ENCODE measurements at places on chromosomes 7 and 10.

DNA sequence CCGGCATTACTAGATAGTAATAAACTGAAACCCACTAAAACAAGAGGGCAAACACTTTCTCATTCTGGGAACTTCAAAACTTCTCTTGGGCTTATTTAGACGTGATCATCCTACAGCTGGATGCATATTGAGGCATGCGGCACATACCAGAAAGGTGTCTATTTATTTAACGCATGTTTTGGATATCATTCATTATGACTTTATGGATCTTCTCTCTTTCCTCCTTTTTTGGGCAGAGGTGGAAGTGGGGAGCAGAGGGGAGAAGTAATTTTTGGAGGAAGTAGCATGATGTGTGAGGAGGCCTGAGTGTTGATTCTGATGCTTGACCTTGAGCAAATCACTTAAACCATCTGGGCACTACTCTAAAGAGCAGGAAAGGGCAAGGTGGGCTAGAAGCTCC, 270.6 kb downstream of the TRIL start:
- no peak for DNase-seq

DNA sequence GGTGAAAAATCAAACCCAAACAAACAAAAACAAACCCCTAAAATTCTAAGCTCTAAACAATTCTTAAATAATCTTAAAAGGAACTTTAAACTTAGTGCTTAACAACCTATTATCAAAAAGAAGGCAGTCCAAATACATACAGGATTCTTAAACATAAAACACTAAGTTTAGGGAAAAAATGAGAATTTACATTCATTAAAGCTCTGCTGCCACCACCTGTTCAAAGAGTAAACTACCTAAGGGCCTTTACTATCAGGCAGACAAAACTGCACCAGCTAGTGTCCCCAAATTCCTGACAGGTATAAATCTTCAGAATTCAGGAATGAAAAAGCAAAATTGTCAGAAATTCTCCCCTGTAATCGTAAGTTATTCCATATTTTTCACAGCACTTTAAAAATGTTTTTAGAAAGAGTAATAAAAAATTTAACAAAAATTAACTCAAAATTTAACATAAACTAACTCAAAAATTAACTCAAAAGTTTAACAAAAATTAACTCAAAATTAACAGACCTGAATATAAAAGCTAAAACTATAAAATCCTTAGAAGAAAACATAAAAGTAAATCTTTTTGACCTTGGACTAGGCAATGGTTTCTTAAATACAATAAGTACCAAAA, 55.1 kb downstream of the PDZD8 start:
- DNase-seq = no peak

GRCh38 chr7:92872701-92873100, 36.3 kb upstream of the CDK6 start:
- DNase-seq = no peak

GRCh38 chr7:153550173-153550572, 502.0 kb upstream of the DPP6 start:
- DNase-seq = no peak

DNA sequence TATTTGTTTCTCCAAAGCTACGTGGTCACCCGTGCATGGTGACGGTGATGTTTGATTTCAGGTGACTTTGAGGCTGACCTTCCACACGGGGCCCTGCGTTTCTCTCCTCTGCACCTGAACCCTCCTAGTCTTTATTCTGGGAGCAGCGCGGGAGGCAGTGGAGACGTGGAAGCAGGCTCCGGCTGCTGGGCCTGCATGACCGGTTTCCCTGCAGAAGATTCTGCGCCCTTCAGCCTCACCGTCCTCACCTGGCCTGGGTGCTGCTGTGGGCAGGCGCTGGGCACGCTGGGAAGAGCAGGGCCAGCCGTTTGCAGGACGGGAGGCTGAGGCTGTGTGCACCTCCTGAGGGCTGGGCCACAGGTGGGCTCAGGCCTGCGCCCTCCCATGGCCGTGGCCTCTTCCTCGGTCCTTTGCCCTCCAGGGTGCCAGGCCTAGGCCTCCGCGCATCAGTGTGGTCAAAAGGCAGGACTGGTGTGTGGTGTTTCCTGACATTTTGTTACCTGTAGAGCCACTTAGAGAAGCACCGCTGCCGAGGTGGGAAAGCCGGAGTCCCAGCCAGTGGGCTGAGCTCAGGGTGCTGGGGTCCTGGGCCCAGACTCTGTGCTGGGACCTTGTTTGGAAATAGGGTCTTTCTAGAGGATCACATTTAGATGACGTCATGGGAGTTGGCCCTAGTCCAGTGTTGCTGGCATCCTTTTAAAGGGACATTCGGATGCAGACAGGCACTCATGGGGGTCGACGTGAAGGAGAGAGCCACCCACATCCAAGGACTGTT, 478.3 kb downstream of the DNAJB6 start:
- no peak for DNase-seq

DNA sequence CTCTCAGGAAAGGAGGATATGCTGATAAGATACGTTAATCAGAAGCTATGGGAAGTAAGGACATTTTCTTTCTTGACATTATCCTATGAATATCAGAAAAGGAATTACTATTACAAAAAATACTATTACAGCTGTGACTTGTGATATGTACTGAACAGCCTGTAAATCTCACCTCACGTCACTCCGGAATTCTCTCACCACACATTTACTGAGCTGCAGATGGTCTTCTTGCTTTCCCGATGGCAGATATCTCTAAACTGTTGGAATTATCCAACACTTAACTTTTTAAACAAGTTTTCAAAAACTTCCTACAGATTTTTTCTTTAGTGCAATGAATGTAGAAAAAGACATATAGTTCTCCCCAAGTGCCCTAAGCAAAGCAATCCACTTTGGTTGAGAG, 313.4 kb downstream of the GPR37 start:
- no peak for DNase-seq

GRCh38 chr10:20489961-20490360, 407.1 kb downstream of the NEBL start:
- no peak for DNase-seq

GRCh38 chr7:69374044-69374425, 224.2 kb upstream of the AUTS2 start:
- no peak for DNase-seq

- DNase-seq = no peak
Observed at GRCh38 chr7:145986248-145986874, 130.2 kb upstream of the CNTNAP2 start.

GRCh38 chr10:97805949-97806348, 34.1 kb upstream of the SFRP5 start:
- DNase-seq = no peak

DNA sequence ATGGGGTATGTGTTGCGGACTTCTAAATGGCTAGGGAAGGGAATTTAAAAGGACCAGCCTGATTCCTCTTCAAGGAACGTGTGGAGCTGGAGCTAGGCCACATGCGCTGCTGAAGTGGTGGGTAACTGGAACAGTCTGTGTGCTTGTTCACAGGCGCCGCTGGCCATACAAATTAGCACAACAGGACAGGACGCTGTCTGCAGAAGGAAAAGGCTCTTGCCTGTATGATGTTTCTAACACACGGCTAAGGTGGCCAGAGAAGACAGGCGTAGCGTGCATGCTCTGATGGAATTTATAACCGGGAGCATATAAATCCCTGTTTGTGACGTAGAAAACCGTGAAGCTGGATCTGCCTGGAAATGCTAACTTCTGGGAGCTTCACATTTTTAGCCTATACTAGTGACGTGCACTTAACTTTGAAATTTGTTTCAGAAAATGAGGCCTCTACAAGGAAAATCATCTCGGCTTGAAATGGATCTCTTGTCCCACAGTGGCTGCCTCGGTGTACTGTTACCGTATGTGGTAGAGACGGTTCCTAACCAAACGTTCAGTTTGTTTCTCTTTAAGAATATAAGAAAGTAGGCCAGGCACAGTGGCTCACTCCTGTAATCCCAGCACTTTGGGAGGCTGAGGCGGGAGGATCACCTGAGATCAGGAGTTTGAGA, 569.4 kb downstream of the PTPRN2 start:
- no peak for DNase-seq

DNA sequence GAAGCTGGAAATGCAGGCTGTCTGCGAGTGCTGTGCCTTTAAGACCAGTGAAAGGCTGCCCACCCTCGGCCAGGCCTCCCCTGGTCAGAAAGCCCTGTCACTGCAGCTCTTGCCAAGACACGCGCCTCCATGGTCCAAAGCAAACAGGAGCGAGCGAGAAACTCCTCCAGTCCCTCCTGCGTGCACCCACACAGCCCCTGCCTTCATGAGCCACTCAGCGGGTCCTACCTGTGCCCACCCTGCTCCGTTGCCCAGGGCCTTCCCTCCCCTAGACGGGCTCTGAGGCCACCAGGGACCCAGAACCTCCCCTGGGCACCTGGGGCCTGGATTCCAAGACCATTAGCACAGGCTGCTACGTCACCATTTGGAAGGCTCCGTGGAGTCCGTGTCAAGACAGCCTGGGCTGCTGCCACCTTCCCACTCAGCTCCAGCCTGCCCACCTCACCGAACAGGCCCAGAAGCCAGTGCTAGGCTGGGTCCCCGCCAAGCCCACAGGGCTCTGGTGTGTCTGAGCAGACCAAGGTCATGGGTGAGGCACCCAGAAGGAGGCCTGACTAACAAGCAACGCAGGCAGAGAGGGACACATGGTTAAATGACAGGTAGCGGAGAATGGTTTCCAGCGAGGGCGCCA, 144.5 kb downstream of the NEURL1 start:
- DNase-seq = no peak

DNA sequence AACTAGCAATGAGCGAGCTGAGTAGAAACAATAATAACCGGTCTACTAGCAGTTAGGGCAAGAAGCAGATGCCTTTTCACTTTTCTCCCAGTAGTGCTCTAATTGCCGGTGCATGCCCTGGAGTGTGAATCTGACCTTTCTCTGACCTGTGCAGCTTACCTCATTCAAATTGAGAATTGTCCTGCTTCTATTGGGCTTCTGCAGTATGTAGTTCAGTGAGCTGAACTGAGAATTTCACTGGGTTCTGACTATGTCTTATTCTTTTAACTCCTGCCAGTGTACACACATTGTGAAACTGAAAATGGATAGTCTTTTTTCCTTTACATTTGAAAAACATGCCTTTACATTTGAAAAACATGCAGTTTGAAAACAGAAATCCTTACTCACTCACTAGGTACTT, 157.9 kb upstream of the GRM3 start:
- no peak for DNase-seq

DNA sequence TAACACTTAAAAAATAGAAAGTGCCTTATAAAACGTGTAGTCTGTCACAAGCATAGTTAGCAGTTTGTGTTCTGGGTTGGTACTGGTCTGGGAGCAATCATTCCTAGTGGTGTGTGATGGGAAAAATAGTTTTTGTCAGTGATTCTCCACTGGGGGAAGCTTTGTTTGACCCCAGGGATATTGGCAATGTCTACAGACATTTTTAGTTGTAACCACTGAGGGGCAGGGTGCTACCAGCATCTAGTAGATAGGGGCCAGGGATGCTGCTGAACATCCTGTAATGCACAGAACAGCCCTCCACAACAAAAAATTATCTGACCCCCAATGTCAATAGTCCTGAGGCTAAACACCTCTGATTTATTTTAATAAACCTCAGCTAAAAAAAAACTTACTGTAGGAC, 51.6 kb upstream of the CREB5 start:
- DNase-seq = no peak

DNA sequence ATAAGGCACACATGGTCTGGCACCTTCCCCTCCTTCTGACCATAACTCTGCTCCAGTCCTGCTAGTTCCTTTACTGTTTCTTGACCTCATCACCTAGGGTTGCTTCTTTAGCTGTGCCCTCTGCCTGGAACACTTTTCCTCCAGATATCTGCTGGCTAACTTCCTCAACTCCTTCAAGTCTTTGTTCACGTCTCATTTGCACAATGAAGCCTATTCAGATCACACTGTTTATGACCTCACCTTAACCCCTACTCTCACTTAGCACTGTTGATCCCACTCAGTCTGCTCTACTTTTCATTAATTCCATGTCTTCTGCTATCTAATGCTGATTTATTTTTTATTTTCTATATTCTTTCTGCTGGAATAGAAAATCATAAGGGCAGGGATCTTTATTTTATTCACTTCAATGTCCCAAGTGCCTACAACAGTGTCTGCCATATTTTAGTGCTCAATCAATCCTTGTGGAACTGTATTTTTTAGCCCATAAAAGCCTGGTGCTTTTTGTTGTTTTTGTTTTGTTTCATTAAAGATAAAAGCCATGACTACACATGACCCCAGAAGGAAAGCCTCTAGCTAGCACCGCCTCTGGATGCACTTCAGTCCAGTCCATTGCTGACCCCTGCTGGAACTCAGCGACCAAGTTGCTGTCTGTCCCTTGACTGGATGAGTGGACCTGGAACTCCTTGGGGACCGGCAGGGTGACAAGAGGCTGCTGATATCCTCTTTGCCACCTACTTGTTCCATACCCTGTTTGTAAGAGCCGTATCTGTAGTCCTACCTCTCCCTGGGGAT, 12.3 kb downstream of the KLF14 start:
- no peak for DNase-seq

GRCh38 chr7:9890092-9890491, 1083.6 kb upstream of the PHF14 start:
- DNase-seq = no peak

DNA sequence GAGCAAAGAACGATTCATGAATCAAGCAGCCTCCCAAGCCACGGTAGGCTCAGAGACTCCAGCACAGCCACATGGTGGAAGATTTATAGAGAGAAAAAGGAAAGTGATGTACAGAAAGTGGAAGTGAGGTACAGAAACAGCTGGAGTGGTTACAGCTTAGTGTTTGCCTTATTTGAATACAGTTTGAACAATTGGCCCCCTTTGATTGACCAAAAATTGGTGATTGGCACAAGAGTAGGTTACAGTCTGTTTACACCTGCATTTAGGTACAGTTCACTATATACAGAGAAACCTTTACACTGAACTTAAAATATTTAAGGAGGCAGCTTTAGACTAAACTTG, 136.4 kb upstream of the ASAH2 start:
- no peak for DNase-seq

- no peak for DNase-seq
Observed at GRCh38 chr7:148185041-148185440, 405.5 kb upstream of the C7orf33 start.

- no peak for DNase-seq
Observed at GRCh38 chr10:3476186-3476585, 303.6 kb upstream of the PITRM1 start.

- no peak for DNase-seq
Observed at GRCh38 chr10:73899423-73899822, 11.5 kb upstream of the PLAU start.

GRCh38 chr7:65798111-65799075, 74.5 kb upstream of the VKORC1L1 start:
- DNase-seq = no peak

GRCh38 chr10:122113161-122113944, 124.4 kb downstream of the TACC2 start:
- DNase-seq = no peak

- DNase-seq = no peak
Observed at GRCh38 chr10:66951896-66952295, 26.1 kb downstream of the LRRTM3 start.

DNA sequence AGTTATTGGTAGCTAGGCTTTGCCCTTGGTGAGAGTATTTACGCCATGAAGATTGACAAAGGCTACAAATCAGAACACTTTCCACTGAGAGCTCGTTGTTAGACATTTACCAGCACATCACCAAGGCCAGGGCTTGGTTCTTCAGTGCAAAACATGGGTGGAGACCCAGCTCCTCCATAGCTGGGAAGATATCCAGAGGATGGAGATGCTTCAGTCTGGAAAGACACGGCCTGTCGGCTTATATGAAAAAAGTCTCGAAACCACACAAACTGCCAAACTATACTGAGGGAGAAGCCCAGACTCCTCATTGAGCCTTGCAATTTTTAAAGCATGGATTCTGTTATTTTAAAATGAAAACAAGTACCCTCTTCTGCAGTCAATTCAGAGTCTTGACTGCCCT, 83.4 kb upstream of the ANLN start:
- no peak for DNase-seq

Measured in NCI-H1048 (cell line).